ENCODE measurements at places on chromosomes 13 and 19.
A peak's percentile ranks its signal among the peaks of the same experiment; 100 is the strongest.

DNA sequence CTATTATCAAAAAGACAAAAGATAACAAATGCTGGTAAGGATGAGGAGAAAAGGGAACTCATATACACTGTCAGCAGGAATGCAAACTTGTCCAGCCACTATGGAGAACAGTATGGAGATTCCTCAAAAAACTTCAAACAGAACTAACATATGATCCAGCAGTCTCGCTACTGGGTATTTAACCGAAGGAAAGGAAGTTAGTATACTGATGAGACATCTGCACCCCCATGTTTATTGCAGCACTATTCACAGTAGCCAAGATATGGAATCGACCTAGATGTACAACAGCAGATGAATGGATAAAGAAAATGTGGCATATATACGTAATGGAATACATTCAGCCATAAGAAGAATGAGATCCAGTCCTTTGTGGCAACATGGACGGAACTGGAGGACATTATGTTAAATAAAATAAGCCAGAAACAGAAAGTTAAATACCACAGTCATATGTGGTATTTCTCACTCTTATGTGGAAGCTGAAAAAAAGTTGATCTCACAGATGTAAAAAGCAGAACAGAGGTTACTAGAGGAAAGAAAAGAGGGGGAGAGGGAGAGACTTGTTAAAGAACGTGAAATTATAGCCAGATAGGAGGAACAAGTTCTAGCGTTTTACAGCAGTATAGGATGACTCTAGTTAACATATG, 83.2 kb downstream of the RUBCNL start:
- no peak for DNase-seq

- DNase-seq: peak; percentile 57
Observed at GRCh38 chr19:17116996-17117702, 41.6 kb downstream of the MYO9B start.

DNA sequence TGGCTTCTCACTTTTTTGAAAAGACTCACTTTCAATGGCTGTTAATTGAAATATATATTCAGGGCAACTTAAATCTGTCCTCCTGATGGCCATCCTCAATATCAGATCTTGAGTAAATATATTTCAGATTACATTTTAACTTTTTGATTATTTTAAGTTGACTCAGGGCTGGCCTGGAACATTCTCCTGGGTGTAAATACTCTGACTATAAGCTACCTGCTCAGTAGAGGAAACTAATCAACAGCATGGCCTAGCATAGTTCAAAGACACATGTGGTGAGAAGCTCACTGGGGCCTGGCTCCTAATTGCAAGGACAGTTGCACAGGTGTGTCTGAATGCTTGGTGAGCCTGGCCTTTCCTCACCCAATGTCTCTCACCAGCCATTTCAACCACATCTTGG, 5.5 kb upstream of the ZNF726 start:
- no peak for DNase-seq

- no peak for DNase-seq
Observed at GRCh38 chr13:45548281-45548680, 67.3 kb downstream of the ERICH6B start.

GRCh38 chr13:47306991-47307390, 410.1 kb upstream of the HTR2A start:
- DNase-seq: no peak

DNA sequence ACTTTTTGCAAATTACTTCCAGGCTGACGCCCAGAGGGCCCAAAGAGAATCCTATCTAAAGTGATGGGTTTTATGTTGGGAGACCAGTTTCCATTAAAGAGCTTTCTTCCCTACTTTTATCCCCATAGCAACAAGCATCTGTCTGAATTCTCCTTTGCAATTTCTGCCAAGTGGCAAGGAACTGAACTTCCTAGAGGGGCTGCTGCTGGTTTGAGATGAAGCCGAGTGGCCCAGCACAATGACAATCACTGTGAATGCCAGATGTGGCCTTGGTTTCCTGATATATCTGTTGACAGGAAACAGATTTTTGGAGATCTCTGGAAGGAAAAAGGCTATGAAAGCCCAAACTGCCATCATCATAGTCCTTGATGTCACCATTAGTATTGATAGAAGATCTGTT, 198.6 kb downstream of the OXGR1 start:
- DNase-seq: no peak

GRCh38 chr19:1672038-1672768, 19.8 kb upstream of the TCF3 start:
- no peak for DNase-seq

DNA sequence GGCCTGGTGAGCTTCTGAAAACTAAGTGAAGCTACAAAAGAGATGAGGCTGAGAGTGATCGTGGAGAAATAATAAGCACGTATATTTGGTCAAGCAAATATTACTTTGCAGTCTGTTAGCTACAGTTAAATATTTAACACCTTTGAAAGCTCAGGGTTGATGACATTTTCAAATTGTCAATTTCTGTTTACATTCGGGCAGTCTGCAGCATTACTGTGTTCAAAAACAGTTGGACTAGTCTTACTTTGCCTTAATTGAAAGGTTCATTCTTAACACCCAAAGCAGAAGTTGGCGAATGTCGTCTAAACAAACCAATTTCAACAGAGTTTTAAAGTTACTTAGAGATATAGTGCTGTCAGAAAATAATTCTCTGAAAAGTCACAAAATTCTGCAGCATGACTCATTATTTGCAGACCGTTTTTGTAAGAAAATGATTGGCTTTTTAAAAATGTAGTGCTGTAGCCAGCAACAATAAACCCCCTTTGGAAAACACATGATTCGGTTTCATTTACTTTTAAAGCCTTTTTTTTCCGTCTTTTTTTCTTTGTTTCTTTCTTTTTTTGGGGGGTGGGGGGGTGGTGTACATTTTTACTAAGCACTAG, 549.0 kb downstream of the GPC6 start:
- DNase-seq: no peak

GRCh38 chr19:18468517-18468916, 30.6 kb upstream of the ISYNA1 start:
- DNase-seq: no peak

GRCh38 chr19:10966809-10967208, 6.0 kb downstream of the SMARCA4 start:
- DNase-seq: no peak

GRCh38 chr19:15622991-15623390, 8.0 kb downstream of the CYP4F8 start:
- DNase-seq: no peak

GRCh38 chr19:50745221-50745620, 22.1 kb downstream of the CLEC11A start:
- DNase-seq: no peak

- DNase-seq: peak; percentile 67
Observed at GRCh38 chr19:57068921-57069697, 50.7 kb upstream of the USP29 start.

GRCh38 chr19:13689085-13689484, 75.2 kb upstream of the MRI1 start:
- no peak for DNase-seq

- DNase-seq: no peak
Observed at GRCh38 chr19:18013210-18014111, 5.5 kb downstream of the ARRDC2 start.

DNA sequence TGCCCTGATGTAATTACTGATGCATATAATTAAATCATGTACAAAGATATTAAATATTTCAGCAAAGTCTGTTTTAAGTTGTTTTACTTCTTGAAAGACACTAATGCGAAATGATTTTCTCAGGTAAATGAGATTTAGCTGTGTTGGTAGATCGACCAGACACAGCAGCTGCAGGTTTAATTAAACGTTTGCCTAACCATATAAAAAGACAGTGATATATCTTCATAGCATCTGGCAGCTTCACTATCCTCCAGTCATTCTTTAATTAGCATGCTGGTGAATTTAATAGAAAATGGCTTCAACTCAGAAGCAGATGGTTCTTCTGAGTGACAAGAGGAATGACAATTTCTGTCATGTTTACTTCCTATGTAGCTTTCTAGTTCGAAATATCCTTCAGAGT, 69.3 kb downstream of the NHLRC3 start:
- no peak for DNase-seq

GRCh38 chr13:75762076-75762937, 126.2 kb downstream of the LMO7 start:
- DNase-seq: no peak

GRCh38 chr19:33301144-33301899, 1.0 kb downstream of the CEBPA start:
- no peak for DNase-seq

GRCh38 chr13:52158629-52159158, 703 bp downstream of the NEK3 start:
- DNase-seq: no peak

- no peak for DNase-seq
Observed at GRCh38 chr13:29193083-29193482, 372.9 kb downstream of the MTUS2 start.

GRCh38 chr19:38975214-38975860, at the start of gene FBXO17:
TSS of gene FBXO17 (minus strand) at chr19:38975742. CDS start at chr19:38950319, 25,423 bp downstream.
- DNase-seq: peak; percentile 87

- DNase-seq: peak; percentile 27
Observed at GRCh38 chr13:114106991-114107685, 25.3 kb downstream of the RASA3 start.

- DNase-seq: no peak
Observed at GRCh38 chr13:41670873-41671443, 213.6 kb downstream of the RGCC start.

All from left hindlimb (tissue), 1 donor.